ENCODE measurements at places on chromosomes 11 and 22. TPM values are rescaled to one million over a fixed set of nuclear protein-coding genes. Genes with fewer than 3 reads are reported as not detected.

GRCh38 chr11:31045335-31045734 is 324.2 kb downstream of the DCDC1 start:
- no peak overlapping the region for H3K4me3 ChIP-seq
- H3K27ac ChIP-seq: no peak overlapping the region
- DNase-seq: no peak
- no peaks in the 10 kb centered on the region for H3K27me3 ChIP-seq
- no peaks in the 10 kb centered on the region for H3K36me3 ChIP-seq

The SF3A1 gene
- 335 TPM for total RNA-seq

GRCh38 chr11:85752890-85753581 is 57.9 kb downstream of the SYTL2 start:
- peak overlapping the region; percentile 32 for H3K4me3 ChIP-seq
- H3K27ac ChIP-seq: peak overlapping the region; percentile 66
- DNase-seq: peak; percentile 70
- no peaks in the 10 kb centered on the region for H3K27me3 ChIP-seq

The CD6 gene
- 827 TPM for total RNA-seq

The HEPACAM gene
- total RNA-seq: not detected

DNA sequence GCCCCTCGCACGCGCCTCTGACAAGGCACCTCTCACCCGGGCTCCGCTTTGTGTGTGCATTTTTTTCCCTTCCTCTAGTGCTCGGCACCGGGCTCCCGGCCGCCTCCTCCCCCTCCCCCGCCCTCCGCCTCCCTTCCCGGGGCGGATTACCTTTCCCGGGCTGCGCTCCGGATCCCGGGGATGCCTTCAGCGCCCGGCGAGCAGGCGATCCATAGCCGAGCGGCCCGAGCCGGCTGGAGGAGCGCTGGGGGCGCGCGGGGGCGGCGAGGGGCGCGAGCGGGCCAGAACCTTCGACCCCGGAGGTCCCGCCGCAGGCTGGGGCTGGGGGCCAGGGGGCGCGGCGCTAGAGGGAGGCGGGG is 282 bp downstream of the MPPED2 start:
- H3K4me1 ChIP-seq: no peaks in the 10 kb centered on the region
- H3K36me3 ChIP-seq: no peaks in the 10 kb centered on the region
- H3K4me3 ChIP-seq: no peak overlapping the region
- no peak overlapping the region for H3K27ac ChIP-seq
- H3K27me3 ChIP-seq: peaks cover 31% of the 10 kb centered on the region

The SLC17A6 gene
- total RNA-seq: not detected

The GGTLC2 gene
- total RNA-seq: not detected

DNA sequence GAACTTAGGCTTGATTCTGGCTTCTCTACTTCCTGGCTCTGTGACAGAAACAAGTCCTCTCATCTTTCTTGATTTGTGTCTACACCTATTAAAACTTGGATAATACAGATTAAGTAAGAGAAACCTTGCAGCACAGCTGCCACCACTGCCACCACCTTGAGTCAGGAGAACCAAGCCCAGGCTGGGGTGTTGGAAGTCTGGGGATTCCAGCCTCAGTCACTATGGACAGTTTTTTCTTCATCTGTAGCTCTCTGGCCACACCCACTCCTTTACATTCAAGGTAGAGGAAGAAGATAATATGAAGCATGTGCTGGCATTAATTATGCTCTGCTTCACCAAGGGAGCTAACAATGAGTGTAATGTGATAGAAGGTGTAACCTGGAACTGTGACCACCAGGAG is 75.7 kb downstream of the RELT start:
- DNase-seq: no peak
- H3K4me3 ChIP-seq: no peak overlapping the region
- H3K4me1 ChIP-seq: no peaks in the 10 kb centered on the region
- H3K27me3 ChIP-seq: no peaks in the 10 kb centered on the region
- H3K27ac ChIP-seq: no peak overlapping the region

- no peak overlapping the region for H3K27ac ChIP-seq
- no peaks in the 10 kb centered on the region for H3K4me1 ChIP-seq
- H3K4me3 ChIP-seq: no peak overlapping the region
- H3K36me3 ChIP-seq: peaks cover 22% of the 10 kb centered on the region
- no peak for DNase-seq
- H3K27me3 ChIP-seq: no peaks in the 10 kb centered on the region
Measured at GRCh38 chr22:23306926-23307325, 126.6 kb downstream of the BCR start.

The ACTN3 gene
- total RNA-seq: 0.14 TPM

The CABP4 gene
- 7.5 TPM for total RNA-seq

The SESN3 gene
- total RNA-seq: 69.1 TPM

The KRTAP5-10 gene
- not detected for total RNA-seq

The MMP10 gene
- total RNA-seq: not detected

The DMC1 gene
- 0.52 TPM for total RNA-seq

- no peak for DNase-seq
- H3K4me3 ChIP-seq: no peak overlapping the region
- no peaks in the 10 kb centered on the region for H3K36me3 ChIP-seq
- no peak overlapping the region for H3K27ac ChIP-seq
Measured at GRCh38 chr22:38347944-38348750, 30.9 kb upstream of the CSNK1E start.

The FAM227A gene
- total RNA-seq: 0.34 TPM

The CADM1 gene
- 1.4 TPM for total RNA-seq

DNA sequence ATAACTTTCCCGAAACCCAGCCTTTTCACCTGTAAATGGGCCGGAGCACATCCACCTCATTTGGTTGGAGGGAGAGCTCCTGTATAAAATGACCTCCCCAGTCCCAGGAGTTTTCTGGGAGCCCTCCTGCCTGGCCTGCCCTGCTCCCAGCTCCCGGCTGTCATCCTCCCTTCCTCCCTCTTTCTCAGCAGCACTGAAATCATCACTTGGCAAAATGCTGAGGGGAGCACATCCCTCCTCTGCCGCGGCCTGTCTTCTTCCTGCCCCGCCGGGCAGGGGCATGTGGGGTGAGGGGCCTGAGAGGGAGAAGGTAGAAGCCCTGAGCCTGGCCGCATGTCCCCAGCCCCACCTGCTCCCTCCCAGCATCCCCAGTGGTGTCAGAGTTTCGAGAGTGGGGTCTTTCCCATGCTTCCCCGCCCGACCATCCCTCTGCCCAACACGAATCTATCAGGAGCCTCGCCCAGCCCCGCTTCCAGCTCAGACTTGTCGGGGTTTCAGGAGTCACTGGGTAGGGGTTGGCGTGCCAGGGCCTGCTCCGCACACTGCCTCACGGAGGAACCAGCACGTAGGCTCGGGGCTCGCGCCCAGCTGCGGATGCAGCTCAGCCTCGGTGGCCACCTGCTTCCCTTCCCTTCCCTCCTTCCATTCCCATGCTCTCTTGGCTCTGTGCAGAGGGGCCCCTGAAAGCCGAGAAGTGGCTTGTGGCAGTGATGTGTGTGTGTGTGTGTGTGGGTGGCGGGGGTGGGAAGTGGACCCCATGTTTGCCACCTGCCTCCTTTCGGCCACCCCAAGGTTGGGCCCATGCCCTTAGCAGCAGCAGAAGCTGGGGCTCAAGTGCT is 37.1 kb downstream of the NECTIN1 start:
- no peaks in the 10 kb centered on the region for H3K36me3 ChIP-seq
- no peaks in the 10 kb centered on the region for H3K27me3 ChIP-seq
- DNase-seq: no peak
- no peak overlapping the region for H3K4me3 ChIP-seq
- H3K27ac ChIP-seq: no peak overlapping the region

DNA sequence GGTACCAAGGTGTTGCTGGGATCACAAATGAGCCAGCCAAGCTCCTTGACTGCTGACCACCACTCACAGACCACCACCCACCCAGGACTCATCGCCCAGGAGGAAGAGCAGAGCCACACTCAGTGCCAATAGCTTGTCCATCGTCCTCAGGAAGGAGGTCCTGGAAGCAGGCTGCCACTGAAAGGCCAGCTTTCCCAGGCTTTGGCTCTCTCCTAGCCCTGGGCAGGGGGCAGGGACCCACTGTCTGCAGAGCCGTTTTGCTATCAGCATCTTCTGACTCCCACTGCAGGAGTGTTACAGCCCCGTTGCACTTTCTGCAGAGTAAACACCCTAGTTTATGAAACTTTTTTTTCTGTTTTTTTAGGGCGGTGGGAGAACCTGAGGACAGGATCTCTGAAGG is 12.2 kb upstream of the ACRV1 start:
- no peak for DNase-seq
- no peaks in the 10 kb centered on the region for H3K36me3 ChIP-seq
- no peaks in the 10 kb centered on the region for H3K27me3 ChIP-seq
- no peak overlapping the region for H3K4me3 ChIP-seq
- no peak overlapping the region for H3K27ac ChIP-seq

DNA sequence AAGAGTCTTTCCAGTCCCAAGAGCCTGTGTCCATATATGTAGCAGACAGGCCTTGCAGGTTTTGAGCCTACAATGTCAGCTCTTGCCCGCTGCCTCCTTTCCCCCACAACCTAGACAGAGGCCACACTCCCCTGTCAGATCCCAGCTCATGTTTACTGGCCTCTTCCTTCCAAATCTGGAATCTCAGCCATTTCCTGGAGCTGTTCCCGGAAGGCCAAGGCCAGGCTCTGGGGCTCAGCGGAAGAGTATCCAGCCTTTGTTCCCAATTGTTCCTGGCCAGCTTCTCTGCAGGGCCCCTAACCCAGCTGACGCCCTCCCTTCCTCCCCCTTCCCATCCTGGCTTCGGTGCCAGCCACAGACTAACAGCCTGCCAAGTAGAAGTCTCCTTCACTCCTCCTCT is 1.0 kb upstream of the ROBO4 start:
- H3K27ac ChIP-seq: no peak overlapping the region
- H3K27me3 ChIP-seq: peaks cover 6% of the 10 kb centered on the region
- no peak overlapping the region for H3K4me3 ChIP-seq

The SCN2B gene
- not detected for total RNA-seq

GRCh38 chr22:49779853-49780697 is 47.6 kb downstream of the BRD1 start:
- no peak overlapping the region for H3K4me3 ChIP-seq
- no peaks in the 10 kb centered on the region for H3K27me3 ChIP-seq
- H3K4me1 ChIP-seq: peaks cover 32% of the 10 kb centered on the region
- DNase-seq: no peak
- peaks cover 77% of the 10 kb centered on the region for H3K36me3 ChIP-seq

DNA sequence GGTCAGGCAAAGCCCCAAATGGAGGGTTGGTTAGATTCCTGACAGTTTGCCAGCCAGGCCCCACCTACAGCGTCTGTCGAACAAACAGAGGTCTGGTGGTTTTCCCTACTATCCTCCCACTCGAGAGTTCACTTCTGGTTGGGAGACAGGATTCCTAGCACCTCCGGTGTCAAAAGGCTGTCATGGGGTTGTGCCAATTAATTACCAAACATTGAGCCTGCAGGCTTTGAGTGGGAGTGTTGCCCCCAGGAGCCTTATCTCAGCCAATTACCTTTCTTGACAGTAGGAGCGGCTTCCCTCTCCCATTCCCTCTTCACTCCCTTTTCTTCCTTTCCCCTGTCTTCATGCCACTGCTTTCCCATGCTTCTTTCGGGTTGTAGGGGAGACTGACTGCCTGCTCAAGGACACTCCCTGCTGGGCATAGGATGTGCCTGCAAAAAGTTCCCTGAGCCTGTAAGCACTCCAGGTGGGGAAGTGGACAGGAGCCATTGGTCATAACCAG is 4.7 kb upstream of the TTC36 start:
- no peak for DNase-seq
- no peaks in the 10 kb centered on the region for H3K27me3 ChIP-seq
- H3K4me1 ChIP-seq: no peaks in the 10 kb centered on the region
- H3K36me3 ChIP-seq: peaks cover 54% of the 10 kb centered on the region

The MMP1 gene
- total RNA-seq: not detected

DNA sequence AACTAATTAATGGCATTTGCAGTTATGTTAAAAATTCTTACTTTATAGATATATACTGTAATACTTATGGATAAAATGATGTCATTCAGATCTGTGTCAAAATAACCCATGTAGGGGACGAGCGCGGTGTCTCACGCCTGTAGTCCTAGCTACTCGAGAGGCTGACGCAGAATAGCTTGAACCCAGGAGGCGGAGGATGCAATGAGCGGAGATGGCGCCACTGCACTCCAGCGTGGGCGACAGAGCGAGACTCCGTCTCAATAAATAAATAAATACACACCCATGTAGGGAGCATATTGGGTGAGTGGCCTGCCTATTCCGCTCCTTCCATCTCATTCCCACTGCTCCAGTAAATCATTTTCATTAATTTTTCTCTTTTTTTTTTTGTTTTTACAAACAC is 7.1 kb downstream of the SNU13 start:
- H3K36me3 ChIP-seq: peaks cover 38% of the 10 kb centered on the region
- no peaks in the 10 kb centered on the region for H3K27me3 ChIP-seq
- H3K4me1 ChIP-seq: peaks cover 38% of the 10 kb centered on the region
- no peak for DNase-seq
- H3K4me3 ChIP-seq: peak overlapping the region; percentile 75
- peak overlapping the region; percentile 95 for H3K27ac ChIP-seq

- H3K27ac ChIP-seq: no peak overlapping the region
- H3K36me3 ChIP-seq: no peaks in the 10 kb centered on the region
- no peaks in the 10 kb centered on the region for H3K27me3 ChIP-seq
- no peaks in the 10 kb centered on the region for H3K4me1 ChIP-seq
- no peak for DNase-seq
Measured at GRCh38 chr11:17792161-17792560, 57.6 kb downstream of the KCNC1 start.

The FOLR3 gene
- total RNA-seq: 0.47 TPM

Data from CD4-positive, alpha-beta T cell (primary cell).